Fibroblast of villous mesenchyme (primary cell): ENCODE measurements at places on chromosomes 16 and 17. TPM values are rescaled to one million over a fixed set of nuclear protein-coding genes. Genes with fewer than 3 reads are reported as not detected.

- peak; percentile 82 for DNase-seq
Observed at GRCh38 chr16:77807-78443, at the start of gene MPG. TSS of gene MPG (plus strand) at chr16:78225. CDS start at chr16:78310, 85 bp downstream.

GRCh38 chr16:3696425-3697218, 20.7 kb downstream of the TRAP1 start:
- peak; percentile 96 for DNase-seq

DNA sequence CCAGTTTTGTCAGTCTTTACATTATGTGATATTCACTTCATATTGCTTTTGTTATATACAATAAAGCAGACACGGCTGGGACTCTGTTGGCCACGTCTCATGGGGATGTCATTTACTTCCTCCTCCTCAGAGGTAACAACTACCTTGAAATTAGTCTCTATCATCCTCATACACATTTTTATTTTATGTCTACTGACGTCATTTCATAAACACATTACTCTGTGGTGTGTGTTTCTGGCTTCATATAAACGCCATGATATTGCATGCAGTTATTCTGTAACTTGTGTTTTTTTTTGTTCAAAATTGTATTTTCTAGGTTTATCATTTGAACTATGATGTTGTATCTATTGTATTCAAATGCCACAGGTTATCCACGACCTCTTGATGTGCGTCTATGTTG, 13.4 kb upstream of the IRF8 start:
- DNase-seq, result no peak

The TEKT1 gene
- not detected in 2 replicates for total RNA-seq

DNA sequence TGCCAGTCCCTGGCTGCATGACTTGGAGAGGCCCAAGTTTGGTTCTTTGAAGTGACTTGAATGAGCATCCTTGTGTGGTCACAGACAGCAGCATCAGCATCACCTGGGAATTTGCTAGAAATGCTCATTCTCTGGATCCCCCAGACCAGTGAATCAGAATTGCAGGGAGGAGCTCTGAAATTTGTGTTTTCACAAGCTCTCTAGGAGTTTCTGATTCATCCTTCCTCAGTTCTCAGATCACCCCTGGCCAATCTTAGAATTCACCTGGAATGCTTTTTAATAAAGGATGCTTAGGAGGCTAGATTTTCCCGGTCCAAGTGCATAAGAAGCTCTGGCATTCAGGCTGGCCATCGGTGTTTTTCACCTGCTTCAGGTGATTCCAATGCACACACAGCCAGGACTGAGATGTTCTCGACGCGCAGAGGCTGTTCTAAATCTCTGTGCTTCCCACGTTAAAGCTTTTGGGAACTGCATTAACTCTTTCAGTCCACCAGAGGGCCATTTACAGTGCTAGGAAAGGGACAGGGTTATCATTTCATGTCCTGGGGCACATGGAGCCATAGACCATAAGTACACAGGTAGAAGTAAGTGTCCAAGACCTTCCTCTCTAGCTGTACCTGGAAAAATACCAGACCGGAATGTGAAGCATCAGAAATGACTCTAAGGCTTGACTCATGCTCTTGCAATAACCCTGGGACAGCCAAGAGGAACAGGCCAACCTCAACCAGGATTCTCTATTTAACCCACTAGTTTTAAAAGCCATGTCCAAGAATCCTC, 85.7 kb upstream of the XYLT1 start:
- DNase-seq, result peak; percentile 27

The HSD11B2 gene
- total RNA-seq, result not detected in 2 replicates

The MFSD6L gene
- not detected in 2 replicates for total RNA-seq
